ENCODE measurements at places on chromosomes 5 and 9.

DNA sequence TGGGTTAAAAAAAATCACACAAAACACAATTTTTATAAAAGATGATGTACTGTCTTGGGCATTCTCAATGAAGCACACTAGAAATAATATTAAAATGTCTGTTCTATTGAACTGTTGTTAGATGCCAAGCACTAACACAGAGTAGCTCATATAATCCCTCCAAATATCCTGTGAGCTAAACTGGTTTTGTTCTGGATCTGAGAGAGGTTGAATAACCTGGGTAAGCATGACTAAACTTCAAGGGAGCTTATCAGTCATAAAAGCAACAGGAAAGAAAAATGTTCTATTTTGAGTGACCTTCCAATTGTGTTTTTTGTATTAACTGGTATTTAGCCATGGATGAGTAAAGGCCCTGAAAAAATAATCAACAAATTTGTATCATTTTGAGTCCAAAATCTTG lies 175.3 kb downstream of the SMC2 start:
- no peak for DNase-seq

DNA sequence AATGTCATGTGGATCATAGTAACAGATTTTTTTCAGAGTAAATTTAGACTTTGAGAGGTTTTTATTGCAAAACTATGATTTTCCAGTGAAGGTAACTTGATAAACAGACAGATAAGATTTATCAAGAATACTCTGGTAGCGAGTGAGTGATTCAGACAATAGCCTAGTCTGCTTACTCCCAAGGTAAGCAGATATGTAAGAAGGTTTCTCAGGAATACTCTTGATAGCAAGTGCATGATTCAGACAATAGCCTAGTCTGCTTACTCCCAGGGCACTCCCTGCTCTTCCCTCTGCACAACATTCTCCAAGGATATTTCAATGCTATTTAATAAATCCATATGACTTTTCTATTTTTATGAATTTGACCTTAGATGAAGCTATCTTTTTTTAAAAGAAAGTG lies 1881.5 kb downstream of the EFNA5 start:
- DNase-seq, result no peak

GRCh38 chr9:113844466-113844865 lies 31.6 kb upstream of the ZNF618 start:
- DNase-seq, result no peak

DNA sequence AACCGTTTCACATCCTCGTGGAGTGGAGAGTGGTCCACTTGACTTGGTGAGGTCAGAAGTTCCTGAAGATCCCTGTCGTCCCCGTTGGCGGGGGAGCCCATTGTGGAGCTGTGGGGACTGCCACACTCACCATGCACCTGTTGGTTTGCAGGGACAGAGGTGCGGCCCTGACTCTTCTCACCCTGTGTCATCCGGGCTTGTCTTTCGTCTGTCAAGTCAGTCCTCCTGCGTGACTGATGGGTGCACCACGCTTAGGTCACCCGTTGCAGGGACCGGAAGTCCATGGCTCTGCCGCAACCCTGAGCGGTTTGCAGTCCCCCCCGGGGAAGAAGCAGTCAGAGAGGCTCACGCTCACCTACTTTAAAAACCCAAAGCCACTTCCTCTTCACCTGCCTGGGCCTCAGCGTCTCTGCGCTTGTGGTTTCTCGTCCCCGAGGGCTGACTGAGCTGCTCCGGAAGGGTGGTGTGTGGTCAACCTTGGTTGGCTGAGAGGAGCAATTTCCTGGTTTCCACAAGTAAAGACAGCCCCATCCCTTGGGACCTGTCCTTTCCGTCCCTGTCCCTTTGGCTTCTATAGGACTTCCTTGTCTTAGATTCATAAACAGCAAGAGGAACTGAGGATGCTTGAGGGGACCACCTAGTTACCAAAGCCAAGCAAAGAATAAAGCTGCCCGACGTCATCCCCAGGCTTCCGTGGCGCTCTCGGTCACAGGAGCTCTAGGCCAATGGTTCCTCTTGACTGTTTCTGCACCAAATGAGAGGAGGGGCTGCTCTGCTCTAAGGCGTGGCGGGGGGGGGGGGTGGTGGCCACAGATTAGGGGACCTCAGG lies 53.2 kb downstream of the USP20 start:
- no peak for DNase-seq

DNA sequence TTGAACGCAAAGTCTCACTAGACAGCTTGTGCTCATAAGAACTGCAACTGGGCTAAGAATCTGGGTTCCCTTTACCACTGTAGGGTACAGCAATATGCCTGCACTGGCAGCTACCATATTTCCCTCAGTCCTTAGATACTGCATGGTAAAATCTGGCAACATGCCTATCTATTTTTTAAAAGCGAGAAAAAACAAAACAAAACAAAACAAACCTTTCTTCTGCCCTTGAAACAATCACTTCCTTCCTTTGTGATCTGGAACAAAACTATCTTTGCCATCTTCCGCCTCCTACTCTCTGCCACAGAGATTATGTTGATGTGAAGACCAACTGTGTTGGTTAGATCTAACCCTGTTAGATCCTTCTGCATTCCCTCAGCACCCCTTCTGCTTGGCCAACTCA lies 242.9 kb downstream of the EBF1 start:
- DNase-seq, result no peak

All from WTC11 (cell line).